ENCODE measurements at places on chromosomes 12 and 14.

DNA sequence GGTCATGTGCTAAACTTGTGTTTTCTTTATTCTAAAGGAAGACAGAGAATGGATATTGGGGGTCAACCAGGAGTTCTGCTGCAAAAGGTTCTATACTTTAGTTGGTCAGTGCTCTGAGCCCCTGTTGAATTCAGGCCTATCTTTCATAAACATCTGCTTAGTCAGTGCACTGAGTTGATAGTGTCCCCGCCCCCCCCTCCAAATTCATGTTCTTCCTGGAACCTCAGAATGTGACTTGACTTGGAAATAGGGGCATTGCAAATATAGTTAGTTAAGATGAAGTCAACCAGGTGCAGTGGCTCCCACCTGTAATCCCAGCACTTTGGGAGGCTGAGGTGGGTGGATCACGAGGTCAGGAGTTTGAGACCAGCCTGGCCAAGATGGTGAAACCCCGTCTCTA, 23.3 kb downstream of the CHST11 start:
- no peak for DNase-seq

DNA sequence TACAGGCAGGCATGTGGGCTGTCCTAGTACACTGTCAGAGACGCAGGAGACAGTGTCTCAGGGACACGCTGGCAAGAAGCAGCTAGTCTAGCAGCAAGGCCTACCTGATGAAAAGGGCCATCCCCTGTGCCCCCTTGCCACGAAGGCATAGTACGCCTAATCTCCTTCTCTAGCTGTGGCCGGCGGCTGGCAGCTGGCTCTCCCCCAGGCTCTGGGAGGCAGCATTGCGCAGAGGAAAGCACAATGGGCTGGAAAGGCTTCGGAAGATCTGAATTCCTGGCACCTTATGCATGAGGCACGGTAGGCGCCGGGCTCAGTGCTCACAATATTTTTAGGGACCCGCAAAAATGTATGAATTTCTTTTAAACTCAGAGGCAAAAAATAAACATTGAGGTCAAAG, 16.0 kb upstream of the PLEKHH1 start:
- DNase-seq, result peak; percentile 50

DNA sequence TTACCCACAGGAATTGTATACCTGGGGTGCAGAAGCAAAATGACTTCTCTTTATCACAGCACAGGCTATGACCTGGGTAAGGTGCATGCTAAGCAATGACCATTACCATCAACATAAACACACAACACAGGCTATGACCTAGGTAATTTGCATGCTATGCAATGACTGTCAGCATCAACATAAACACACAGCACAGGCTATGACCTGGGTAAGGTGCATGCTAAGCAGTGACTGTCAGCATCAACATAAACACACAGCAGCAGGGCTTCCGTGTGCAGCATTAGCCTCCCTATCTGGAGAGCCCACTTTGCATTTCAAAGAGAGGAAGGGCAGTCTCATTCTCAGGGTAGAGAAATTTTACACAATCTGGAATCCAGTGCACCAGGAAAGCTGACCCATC, 583.0 kb downstream of the TMEM121 start:
- no peak for DNase-seq

GRCh38 chr14:77024171-77024691, 4.3 kb downstream of the IRF2BPL start:
- DNase-seq, result peak; percentile 33

DNA sequence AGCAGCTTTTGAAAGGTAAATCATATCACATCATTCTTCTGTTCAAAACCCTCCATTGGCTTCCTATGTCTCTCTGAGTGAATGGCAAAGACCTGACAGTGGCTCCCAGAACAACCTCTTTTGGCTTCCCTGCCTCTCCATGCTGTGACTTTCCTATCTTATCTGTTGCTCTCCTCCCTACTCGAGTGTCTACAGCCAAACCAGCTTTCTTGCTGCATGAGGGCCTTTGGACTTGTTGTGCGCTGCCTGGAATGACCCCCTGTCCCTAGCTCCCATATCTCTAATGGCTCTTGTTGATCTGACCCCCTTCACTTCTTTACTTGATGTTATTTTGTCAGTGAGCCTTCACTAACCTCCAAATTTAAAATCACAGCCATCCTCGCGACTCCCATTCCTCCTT, 2.5 kb downstream of the SYNE2 start:
- no peak for DNase-seq

- DNase-seq, result no peak
These were observed 32.4 kb downstream of the FLVCR2 start for GRCh38 chr14:75610834-75611233.

DNA sequence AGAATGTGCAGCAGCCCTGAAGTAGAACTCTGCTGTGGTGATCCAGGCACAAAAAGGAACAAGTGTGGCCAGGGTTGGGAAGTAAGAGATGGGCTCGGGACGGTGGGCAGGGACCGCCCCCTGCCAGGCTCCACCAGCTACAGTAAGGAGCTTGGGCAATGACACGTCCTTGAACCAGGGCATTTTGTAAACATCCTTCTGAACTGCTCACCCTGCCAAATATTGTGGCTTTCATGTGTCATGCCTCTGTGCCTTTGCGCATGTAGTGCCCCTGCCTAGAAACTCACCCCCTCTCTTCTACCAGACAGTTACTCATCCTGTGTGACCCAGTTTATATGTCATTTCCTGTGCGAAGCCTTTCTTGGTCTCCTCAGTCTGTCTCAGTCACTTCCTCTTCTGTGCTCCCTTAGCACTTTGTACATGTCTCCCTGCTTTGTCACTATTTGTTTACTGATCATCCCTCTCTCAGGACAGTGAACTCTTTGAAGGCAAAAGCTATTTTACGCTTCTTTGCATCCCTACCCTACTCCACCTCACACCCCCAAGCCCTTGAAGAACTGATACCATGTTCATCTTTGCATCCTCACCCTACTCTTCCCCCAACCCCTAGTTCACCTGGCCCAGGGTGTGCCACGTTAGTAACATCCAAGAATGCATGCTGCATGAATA, 108.9 kb upstream of the PLEKHG7 start:
- peak; percentile 76 for DNase-seq

- DNase-seq, result no peak
These were observed 3.9 kb upstream of the TMEM63C start for GRCh38 chr14:77177702-77178101.

- DNase-seq, result no peak
These were observed 10.1 kb upstream of the DNAH10 start for GRCh38 chr12:123752046-123752445.

GRCh38 chr12:2732290-2732689, 62.5 kb upstream of the FKBP4 start:
- DNase-seq, result no peak

- no peak for DNase-seq
These were observed 169.9 kb upstream of the LHX5 start for GRCh38 chr12:113641426-113642030.

- DNase-seq, result no peak
These were observed 467.1 kb downstream of the ATP23 start for GRCh38 chr12:58408516-58408915.

DNA sequence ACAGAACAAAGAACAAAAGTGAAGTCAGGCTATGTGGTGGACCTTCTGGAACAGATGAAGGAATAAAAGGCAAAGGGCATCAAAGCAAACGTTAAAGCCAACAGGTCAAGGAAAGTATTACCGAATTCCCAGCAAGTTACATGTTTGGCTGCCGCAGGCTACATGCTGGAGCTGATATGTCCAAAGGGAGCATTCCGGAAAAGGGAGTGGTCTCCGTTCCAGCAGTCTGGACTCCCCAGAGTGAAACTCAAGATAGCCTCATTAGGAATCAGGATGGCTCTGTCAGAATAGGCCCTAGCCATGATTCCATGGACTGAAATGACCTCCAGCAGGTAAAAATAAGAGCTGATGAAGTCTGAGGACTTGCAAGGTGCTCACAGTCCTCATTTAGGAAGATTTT, 379.8 kb upstream of the PRICKLE1 start:
- no peak for DNase-seq

DNA sequence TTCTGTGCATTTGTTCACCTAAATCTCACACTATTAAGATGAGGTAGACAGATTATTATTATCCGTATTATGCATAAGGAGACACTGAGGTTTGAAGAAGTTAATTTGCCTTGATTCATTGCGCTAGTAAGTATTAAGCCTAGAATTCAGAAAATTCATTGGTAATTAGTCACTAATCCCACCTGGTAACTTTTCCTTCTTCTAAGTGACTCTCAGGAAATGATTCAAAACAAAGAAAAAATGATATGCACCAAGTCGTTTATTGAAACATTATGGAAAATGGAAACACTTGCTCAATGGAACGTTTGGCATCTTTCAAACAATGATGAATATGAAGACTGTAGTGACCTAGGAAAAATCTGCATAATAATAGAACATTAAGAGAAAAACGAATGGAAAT, 15.2 kb downstream of the RFX4 start:
- no peak for DNase-seq

DNA sequence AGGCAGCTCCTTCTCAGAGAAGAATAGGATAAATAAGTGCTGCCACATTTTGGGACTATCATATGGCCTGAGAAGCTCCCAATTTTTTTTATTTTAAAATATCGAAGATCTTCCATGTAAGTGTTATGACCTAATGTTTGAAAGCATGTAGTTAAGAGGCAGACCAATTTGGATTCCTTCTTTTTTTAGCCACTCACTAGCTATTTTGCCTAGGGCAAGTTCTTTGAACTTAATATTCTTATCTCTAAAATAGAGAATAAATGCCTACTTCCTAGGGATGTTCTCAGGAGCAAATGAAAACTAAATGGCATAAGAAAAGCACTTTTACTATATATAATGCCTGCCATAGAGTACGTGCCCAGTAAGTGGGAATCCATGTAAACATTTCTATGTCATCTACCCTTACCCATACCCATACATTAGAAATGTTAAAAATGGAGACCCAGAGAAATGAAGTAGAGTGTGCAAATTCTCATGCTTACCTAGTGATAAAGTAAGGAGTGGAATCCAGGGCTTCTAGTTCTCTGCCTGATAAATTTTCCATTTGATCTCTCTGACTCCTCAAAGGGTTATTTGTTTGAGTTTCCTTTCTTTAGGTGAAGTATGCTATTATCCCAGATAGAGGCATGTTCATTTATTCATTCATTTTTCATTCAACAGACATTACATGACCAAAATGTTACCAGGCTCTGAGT, 148.3 kb downstream of the TGFB3 start:
- DNase-seq, result no peak

- DNase-seq, result no peak
These were observed 32.8 kb upstream of the RERG start for GRCh38 chr12:15253990-15254389.

DNA sequence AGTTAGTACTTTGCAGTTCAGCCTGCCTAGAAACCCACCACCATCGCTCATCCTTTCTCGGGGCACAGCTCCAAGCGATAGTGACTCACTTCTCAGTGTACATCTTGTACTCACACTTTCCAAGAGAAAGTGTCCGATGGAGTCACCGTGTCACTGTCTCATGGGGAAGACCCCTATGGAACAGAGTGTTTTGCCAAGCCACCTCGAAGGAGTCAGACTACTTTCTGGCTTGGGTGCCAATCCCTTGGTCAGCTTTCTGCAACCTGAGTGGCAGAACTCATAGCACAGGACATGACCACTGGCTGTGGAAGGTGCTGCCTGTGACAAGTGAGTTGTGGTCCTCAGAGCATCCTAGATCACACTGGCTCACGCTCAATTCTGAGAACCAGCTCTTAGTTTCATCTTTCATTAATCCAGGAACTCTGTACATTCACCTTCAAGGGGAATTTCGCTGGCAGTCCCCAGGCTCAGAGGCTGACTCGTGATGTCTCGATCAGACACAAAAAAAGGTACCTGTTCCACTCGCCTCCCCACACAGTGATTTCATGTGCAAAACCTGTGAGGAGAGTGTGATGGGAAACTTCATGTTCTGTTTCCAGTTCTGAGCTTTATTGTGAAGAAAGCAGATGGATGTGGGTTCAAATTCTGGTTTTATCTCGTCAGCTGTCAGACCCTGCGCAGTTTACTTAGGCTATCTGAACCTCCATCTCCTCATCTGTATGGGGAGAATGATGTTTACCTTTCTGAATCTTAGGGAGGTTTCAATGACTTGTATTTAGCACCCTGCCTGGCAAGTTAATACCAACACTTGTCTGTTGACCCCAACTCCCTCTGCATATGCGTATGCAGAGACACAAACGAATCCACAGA, 127.3 kb upstream of the CCND2 start:
- DNase-seq, result no peak

- no peak for DNase-seq
These were observed 147.8 kb upstream of the MAX start for GRCh38 chr14:65250162-65250495.

DNA sequence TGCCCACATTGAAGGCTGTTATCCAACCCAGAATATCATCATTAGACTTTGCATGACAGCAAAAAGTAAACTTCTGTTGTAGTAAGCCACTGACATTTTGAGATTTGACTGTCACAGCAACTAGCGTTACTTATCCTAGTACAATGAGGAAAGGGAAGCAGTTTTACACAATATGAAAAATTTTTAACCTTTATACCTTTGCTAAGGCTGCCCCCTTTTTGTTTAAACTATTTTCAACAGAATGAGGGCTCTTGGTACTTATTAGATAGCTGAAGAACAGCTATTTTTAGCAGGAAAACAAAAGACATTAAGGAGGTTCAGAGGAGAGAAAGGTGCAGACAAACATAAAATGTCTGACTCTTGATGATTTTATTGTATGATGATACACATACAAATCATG, 23.4 kb upstream of the TMX1 start:
- DNase-seq, result no peak

DNA sequence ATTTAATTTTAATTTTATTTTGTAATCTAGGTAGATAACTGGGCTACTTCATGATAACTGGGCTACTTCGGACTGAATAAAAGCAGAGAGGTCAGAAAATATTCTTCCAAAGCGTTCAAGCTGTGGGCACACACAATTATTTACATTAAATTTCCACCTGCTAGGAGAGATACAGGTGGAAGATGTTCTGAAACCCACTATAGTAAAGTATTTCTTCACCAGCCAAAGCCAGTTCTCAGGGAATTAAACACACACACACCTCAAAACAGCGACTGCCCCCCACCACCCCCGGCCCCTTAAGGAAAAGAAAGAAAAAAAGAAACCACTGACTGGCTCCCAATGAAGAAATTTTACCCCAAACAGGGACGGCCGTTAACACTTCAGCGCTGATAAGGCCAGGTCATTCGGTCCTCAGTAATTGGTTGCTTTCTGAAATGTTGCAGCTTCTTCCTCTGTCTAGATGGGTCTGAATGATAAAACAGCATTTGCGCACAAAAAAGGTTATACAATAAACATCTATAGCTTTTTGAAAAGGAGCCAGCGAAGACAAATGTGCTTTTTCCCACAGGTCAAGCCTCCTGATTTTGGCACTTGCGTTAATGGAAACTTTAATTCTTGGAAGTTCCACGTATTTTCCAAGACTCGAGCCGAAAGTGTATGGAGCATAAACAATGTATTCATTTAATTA, 771 bp upstream of the KCNJ8 start:
- no peak for DNase-seq
